ENCODE measurements at places on chromosomes 11 and 22. TPM values are rescaled to one million over a fixed set of nuclear protein-coding genes. Genes with fewer than 3 reads are reported as not detected.

GRCh38 chr11:77188633-77189491 lies 60.8 kb downstream of the MYO7A start:
- no peak for DNase-seq

GRCh38 chr22:46714550-46714949 lies 23.5 kb downstream of the CERK start:
- no peak for DNase-seq

- DNase-seq: no peak
These were observed 86.3 kb downstream of the MORC2 start for GRCh38 chr22:30882184-30882717.

GRCh38 chr11:111975076-111975806 lies 38.1 kb downstream of the DIXDC1 start:
- no peak for DNase-seq

- peak; percentile 10 for DNase-seq
These were observed 119.2 kb downstream of the KCNQ1OT1 start for GRCh38 chr11:2580571-2581001.

GRCh38 chr11:22543261-22543660 lies 82.4 kb downstream of the FANCF start:
- DNase-seq: no peak

DNA sequence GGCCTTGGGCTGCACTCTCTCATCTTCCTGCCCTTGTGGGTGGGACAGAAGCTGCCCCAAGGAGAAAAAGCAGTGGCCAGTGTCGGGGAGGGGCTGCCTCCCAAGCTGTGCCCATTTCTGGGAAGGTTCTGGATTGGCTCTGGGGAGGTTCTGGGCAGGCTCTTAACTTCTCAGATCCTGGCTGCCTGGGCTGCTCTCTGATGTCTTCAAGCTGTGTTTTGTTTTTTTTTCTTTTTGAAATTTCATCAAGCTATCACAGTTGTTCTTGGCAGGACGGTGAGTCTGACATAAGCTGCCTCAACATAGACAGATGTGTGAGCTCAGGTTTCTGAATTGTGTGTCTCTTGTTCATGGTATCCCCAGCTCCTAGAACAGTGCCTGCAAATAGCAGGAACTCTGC lies 1032.0 kb downstream of the BRD1 start:
- no peak for DNase-seq

- DNase-seq: no peak
These were observed 33.3 kb downstream of the MICAL2 start for GRCh38 chr11:12143461-12144258.

DNA sequence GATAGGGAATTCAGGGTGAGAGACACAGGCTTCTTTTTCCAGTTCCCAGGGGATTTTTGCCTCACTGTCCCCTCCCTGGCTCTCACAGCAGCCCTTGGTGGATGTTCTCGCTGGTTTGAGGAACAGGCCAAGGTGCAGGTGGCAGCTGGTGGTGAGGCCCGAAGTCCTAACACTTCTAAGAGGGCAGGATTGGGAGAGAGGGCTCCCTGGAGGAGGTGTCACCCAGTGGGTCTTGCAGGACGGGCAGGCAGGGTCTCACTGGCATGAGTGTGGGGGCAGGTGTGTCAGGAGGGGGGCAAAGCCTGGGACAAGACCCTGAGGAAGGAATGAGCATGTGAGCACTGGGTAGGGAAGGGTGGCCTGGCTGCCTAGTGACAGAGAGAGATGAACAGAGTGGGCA lies 9.2 kb downstream of the ADORA2A start:
- no peak for DNase-seq

DNA sequence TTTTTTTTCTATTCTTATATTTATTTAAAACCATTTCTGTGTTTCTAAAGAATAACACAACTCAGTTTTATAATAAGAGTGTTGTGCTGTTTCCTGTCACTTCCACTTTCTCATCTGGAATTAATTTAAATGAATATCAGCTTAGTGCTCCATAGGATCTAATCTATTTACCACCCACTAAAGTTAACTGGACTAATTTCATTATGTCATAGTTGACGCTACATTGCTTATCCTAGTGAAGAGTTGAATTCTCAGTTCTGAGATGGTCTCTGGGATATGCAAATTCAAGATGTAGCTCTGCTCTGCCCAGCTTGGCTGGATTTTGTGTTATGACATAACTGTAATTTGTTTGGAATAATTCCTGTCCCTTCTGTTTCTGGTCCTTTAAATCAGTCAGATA lies 380.1 kb downstream of the METTL15 start:
- no peak for DNase-seq

- peak; percentile 53 for DNase-seq
These were observed 12.4 kb downstream of the CRELD2 start for GRCh38 chr22:49930596-49931412.

The GLYATL1 gene
- total RNA-seq: not detected

The EHBP1L1 gene
- total RNA-seq: 143 TPM

The ARHGAP20 gene
- total RNA-seq: 0.11 TPM

The SMPD1 gene
- 14.1 TPM for total RNA-seq

The NUP98 gene
- total RNA-seq: 117 TPM

The PKDREJ gene
- not detected for total RNA-seq

The KCNK4 gene
- 0.44 TPM for total RNA-seq
